T-helper 17 cell (primary cell): ENCODE measurements at places on chromosomes 3 and 15. TPM values are rescaled to one million over a fixed set of nuclear protein-coding genes. Genes with fewer than 3 reads are reported as not detected.

The PCBP4 gene
- 20.2 TPM for total RNA-seq

The CHL1 gene
- not detected for total RNA-seq

The TMEM212 gene
- not detected for total RNA-seq

The HHLA2 gene
- 2.0 TPM for total RNA-seq

The CYP11A1 gene
- not detected for total RNA-seq

The EPHA6 gene
- total RNA-seq, result not detected

The PLA2G4D gene
- total RNA-seq, result not detected

The LYSMD2 gene
- total RNA-seq, result 21.8 TPM

The CHST13 gene
- 0.15 TPM for total RNA-seq

The SAMMSON gene
- not detected for total RNA-seq

The CHDH gene
- total RNA-seq, result 0.94 TPM

The IL12A gene
- 3.2 TPM for total RNA-seq

The STAB1 gene
- 4.9 TPM for total RNA-seq

The IQGAP1 gene
- 131 TPM for total RNA-seq

The WNT5A gene
- not detected for total RNA-seq

The ACKR2 gene
- 0.10 TPM for total RNA-seq

The HCLS1 gene
- 292 TPM for total RNA-seq

The TF gene
- total RNA-seq, result 0.65 TPM

The SAMD7 gene
- not detected for total RNA-seq

The CTXN2 gene
- not detected for total RNA-seq

The POPDC2 gene
- total RNA-seq, result 4.3 TPM

The STAG1 gene
- 48.5 TPM for total RNA-seq

The MYO5C gene
- 1.5 TPM for total RNA-seq
